ENCODE measurements at places on chromosomes 6 and 20.

DNA sequence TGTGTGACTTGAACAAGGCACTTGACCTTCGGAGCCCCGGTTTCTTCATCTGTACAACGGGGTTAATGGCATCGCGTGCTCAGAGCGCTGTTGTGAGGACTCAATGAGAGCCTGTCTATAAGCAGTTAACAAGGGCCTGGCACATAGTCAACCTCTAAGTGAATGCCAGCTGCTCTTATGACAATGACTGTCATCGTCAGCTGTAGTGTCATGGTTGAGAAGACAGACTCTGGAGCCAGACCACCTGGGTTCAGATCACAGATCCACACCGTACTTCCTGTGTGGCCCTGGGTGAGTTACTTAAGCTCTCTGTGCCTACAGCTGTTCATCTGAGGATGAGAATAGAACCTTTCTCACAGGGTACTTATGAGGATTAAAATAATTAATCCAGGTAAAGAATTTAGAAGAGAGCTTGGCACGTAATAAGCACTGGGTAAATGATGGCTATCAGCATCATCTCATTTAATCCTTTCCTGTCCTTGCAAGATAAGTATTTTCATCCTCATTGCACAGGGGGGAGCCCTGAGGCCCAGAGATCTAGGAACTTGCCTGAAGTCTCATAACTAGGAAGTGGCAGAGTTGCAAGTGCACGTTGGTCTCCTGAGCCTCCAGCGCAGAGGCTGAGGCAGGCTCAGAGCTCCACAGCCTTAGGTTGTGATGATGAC is 105.3 kb downstream of the EYA2 start:
- no peak for DNase-seq

GRCh38 chr6:56378966-56379585 is 131.7 kb upstream of the COL21A1 start:
- no peak for DNase-seq

GRCh38 chr20:46558511-46558959 is 8.1 kb upstream of the OCSTAMP start:
- DNase-seq, result peak; percentile 57

- DNase-seq, result no peak
Observed at GRCh38 chr6:65938000-65938399, 231.0 kb upstream of the EYS start.

GRCh38 chr6:17059022-17059421 is 42.8 kb upstream of the STMND1 start:
- DNase-seq, result no peak

DNA sequence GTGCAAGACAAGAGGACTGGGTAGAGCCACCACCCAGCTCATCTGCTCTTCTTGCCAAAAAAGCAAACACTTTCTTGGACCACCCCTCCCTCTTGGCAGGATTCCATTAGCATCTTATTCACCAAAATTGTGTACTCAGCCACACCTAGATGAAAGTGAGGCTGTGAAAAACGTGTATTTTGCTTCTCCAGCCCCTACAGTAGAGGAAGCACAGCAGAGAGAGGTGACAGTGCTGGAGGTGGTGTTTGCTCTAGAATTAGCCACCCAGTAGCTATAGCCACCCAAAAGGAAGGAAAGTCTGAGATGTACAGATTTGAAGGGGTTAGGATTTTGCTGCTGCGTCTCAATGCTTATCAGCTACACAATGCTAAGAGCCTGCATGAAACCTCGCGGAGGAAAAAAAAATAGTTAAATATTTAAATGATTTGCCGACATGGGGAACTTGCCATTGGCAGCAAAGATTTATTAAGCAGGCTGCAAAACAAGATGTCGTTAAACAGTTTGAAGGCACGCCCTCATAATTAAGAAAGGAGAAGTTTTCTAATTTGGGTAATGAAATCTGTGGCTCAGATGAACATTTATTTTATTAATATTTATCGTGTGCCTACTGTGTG is 287.3 kb downstream of the ZNF217 start:
- DNase-seq, result no peak

GRCh38 chr20:62021793-62022385 is 43.8 kb downstream of the TAF4 start:
- no peak for DNase-seq

- peak; percentile 38 for DNase-seq
Observed at GRCh38 chr6:133921249-133921859, 31.7 kb upstream of the TBPL1 start.

- no peak for DNase-seq
Observed at GRCh38 chr6:4853782-4854511, 77.7 kb downstream of the CDYL start.

GRCh38 chr6:111757342-111757741 is 115.9 kb downstream of the FYN start:
- DNase-seq, result no peak

GRCh38 chr6:48919555-48919954 is 543.5 kb downstream of the MMUT start:
- no peak for DNase-seq

- DNase-seq, result no peak
Observed at GRCh38 chr6:32222333-32223230, 1.3 kb downstream of the NOTCH4 start.

DNA sequence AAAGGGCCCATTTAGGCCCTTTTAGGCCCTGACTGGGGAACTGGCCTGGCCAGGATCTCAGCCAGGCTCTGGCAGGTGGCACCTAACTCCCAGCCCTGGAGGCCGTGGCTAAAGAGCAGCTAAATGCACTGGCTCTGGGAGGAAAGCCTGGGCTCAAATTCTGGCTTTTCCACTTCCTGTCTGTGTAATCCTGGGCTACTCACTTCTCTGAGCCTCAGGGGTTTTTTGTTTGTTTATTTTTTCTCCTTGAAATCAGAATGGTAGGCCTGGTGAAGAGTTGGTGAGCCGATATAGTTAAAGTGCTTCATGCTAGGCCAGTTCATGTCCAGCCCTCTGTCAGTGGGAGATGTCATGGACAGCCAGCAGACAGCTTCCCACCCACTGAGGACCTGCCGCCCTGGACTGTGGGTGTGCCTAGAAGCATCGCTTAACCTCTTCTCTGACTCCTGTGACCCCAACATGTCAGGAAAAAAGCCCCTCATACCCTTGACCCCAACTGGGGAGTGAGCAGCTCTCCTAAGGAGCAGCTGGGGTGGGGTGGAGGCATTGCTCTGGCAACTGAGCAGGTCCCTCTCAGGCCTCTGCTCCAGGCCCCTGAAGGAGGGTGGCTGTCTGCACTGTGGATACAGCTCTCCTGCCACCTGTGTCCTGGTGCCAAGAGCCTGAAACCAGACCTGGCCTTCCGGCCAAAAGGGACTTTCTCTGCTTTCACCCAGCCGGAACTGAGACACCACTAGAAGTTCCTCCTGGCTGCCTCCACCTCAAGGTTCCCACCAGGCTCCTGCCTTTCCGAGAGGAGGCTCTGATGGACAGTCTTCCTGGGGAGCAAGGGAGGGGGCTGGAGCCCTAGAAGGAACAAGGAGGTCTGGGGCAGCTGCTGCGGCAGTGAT is 57.2 kb upstream of the MYL9 start:
- DNase-seq, result no peak

- DNase-seq, result no peak
Observed at GRCh38 chr20:48667889-48668413, 159.8 kb downstream of the PREX1 start.

DNA sequence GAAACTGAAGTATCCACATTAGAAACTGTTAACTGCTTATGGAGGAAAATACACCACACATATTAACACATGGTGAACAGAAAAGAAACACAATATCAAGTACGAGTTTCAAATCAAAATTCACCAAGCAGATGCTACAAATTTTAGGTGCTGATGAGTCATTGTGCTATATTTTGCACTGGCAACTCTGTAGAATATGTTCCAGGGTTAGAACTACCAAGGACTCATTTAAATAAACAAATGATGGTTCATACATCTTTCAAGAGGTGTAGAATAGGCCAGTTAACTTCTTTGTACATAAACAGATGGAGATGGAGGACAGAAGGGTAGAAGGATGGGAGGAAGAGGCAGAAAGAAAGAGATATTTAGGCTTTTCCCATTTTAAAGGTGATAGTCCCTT is 184.9 kb downstream of the ARHGAP18 start:
- no peak for DNase-seq

DNA sequence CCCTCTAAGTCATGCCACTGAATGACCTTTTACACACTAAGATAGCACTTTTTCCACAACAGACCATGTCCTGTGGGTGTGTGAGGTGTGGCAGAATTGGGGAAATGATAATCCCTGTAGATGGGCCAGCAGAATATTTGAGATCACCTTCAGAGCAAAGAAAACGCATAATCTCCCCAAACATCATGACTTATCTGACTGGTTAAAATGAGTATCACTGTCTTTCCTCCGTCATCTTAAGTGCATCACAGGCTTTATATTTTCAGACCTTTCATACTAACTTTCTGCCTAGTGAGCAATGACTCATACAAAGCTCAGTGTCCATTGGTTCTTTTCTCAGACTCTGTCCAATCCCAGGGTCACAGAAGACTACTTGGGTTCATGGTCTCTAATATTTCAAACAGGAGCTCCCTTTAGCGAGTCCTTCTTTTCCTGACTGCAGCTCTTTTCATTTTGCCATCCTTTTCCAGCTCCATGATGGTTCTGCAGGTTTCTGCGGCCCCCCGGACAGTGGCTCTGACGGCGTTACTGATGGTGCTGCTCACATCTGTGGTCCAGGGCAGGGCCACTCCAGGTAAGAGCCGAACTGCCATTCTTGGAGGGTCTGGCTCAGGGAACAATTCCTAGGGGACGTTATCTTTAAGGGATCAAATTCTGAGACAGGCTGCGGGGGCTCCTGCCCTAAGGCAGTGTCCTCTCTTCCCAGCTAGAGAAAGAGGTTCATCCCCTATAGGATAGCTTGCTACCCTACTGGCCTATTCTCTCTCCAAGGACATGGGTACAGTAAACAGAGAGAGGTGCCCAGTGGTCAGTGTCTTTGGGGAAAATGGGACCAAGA is at the start of gene HLA-DPB1:
HLA-DPB1 (plus strand) TSS at position 423 of the 838 bp plus-strand sequence; CDS start at position 475, 52 bp downstream.
- peak; percentile 4 for DNase-seq

DNA sequence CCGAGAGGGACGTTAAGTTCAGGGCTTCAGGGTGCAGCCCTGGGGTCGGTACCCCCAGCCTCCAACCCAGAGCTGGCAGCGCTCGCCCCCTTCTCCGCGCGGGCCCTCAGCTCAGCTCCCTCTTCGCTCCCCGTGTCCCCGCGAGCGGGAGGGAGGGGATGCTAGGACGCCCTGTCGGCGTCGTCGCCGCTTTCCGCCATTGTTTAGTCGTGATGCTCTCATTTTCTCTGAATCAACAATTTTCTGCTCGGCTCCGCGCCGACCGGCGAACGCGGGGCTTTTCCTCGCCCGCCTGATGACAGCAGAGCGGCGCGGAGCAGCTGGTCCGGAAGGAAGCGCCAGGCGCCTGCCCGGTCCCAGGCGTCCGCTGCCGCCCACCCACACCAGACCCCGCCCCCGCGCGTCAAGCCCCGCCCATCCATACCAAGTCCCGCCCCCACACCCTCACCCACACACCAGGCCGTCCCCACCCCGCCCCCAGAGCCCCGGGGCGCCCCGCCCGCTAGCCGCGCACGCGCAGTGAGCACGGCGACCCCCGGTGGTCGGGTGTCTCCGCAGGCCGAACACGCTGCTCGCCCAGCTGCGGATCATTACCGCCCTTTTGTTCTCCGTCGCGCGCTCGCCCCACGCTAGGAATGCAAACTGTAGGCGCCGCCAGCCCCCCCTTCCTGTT is 50.1 kb upstream of the SLC32A1 start:
- no peak for DNase-seq

GRCh38 chr20:16621435-16622141 is 48.3 kb upstream of the KIF16B start:
- no peak for DNase-seq

DNA sequence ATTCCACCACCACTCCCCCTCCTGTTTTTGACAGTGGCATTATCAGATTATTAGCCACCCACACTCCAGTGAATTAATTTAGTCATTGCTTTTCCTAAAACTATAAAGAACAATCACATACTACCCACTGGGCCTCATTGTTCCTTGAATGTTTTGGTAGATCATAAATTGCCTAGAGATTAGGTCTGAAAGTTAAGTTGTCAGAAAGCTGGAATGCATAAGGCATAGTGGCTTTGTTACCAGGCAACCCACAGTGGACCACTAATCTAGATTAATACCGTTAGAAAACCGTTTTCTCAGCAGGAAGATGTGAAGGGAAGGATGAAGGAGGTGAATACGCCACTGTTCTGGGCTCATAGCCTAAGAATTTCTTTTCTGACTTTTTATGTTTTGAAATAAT is 75.6 kb downstream of the SAMD3 start:
- DNase-seq, result no peak

DNA sequence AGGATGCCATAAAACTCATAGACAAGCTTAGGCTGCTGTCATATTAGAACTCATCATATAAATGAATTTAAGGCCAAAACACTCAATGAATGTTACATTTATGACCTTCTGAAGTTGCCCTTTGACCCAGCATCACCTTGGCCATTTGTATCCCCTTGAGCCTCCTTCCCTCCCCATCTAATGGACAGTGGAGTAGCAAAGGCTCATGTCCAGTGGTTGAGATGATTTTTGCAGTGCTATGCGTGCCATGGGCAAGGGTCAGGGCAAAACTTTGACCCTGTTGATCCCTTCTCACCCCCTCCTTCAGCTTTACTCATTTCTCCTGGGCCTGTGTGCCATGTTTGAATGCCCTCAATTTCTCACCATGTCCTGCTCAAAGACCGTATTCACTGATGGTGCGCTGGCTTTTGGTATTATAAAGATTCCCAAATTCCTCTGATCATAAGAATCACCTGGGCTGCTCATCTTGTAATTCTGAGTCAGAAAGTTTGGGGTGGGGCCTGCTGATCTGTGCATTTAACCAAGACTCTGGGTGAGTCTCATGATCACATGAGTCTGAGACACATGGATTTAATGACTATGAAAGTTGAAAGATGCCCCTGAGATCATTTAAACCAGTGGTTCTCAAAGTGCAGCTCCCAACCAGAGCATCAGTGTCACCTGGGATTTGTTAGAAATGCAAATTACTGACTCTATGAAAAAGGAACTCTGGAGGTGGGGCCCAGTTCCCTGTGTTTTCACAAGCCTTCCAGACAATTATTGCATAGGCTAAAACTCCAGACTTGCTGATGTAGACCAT is 57.5 kb upstream of the IL20RA start:
- no peak for DNase-seq

DNA sequence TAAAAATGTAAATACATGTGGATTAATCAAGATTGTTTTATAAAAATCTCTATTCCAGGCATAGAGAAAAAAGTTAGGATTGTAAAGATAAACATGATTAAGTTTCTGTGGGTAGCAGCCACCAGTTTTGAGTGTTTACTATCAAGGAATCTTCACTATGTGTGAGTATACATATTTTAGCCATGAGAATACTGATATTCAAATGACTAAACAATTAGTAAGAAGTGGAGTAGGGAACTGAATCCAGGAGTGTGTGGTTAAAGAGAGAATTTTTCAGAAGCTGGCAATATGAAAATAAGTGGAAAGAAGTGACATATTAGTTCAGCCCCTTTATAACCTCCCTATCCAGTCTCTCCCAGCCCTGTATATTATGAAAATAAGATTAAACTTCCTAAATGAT is 10.3 kb downstream of the ELOVL2 start:
- peak; percentile 51 for DNase-seq

DNA sequence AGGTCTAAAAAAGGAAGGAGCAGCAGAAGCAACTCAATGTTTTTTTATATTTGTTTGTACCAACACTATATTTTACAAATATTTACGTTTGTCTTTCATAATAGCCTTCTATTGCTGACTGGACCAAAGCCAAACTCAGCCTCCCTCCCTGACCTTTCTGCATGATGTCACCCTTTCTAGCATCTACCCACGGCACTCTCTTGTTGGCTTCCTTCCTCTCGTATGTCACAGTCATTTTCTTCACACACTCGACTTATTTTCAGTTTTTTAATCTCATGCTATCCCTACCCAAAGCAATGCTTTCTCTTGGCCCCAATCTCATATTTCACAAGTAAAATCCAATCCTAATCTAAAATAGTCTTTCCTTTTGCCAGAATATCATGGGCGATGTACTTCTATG is 16.3 kb upstream of the FAM8A1 start:
- no peak for DNase-seq

- DNase-seq, result no peak
Observed at GRCh38 chr6:146962329-146962728, 241.9 kb upstream of the STXBP5 start.
